ENCODE measurements at places on chromosomes 5 and 9. TPM values are rescaled to one million over a fixed set of nuclear protein-coding genes. Genes with fewer than 3 reads are reported as not detected.

DNA sequence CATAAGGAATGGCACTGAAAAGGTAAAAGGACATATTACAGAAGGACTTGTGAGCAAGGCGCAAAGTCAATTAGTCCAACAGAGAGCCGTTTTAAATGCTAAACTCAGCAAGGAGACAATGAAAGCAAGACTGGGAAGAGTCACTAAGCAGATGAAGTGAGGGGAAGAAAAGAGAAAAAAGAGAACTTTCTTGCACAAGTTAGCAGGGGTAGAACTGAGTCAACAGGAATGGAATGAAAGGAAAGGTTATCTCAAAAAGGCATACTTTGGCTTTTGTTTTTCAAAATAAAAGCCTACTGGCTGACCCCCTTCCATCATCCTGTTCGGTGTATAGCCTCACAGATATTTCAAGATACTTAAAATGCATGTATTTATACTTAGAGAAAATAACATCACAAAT is 75.0 kb downstream of the NR6A1 start:
- H3K27me3 ChIP-seq, result no peaks in the 10 kb centered on the region
- DNase-seq, result no peak
- no peaks in the 10 kb centered on the region for H3K36me3 ChIP-seq
- no peak overlapping the region for H3K27ac ChIP-seq
- H3K4me1 ChIP-seq, result no peaks in the 10 kb centered on the region

GRCh38 chr5:177049285-177049684 is 26.8 kb downstream of the ZNF346 start:
- DNase-seq, result no peak
- no peaks in the 10 kb centered on the region for H3K27me3 ChIP-seq
- no peaks in the 10 kb centered on the region for H3K4me1 ChIP-seq
- no peak overlapping the region for H3K27ac ChIP-seq

DNA sequence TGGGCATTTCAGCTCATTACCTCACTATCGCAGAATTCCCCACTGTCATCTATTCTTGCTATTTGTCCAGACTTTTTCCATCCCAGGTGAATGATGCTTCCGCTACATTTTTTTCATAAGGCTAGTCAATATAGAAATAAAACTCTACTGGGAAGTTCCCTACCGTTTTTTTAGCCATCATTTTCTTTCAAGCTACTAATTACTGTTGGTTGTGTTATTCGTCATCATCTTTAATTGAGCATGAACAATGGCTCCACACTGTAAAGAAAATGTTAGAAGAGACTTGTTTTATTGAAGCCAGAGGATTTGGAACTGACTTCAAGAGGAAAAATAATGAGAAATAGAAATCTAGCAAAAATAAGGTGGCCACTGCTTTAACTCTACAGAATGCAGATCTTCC is 265.0 kb downstream of the ZNF608 start:
- H3K4me3 ChIP-seq, result no peak overlapping the region
- no peaks in the 10 kb centered on the region for H3K4me1 ChIP-seq
- DNase-seq, result no peak

GRCh38 chr5:343461-344401 is 22.2 kb downstream of the AHRR start:
- no peak overlapping the region for H3K4me3 ChIP-seq
- no peaks in the 10 kb centered on the region for H3K4me1 ChIP-seq
- no peaks in the 10 kb centered on the region for H3K27me3 ChIP-seq
- peak; percentile 65 for DNase-seq

DNA sequence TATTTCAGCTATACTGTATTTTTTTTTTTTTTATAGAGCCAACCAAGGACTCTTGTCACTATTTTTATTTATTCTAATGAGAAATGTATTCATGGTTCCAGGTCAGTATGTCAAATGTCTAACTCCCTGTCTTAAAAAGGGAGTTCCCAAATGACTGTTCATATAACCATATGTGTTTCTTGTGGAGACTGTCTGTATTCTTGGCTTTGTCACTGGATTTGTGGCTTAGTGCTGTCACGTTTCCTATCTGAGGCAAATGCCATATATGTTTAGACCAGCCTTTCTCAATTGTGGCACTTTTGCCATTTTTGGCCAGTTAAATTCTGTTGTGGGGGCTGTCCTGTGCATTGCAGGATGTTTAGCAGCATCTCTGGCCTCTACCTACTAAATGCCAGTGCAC is 3.1 kb downstream of the GCNT1 start:
- peaks cover 8% of the 10 kb centered on the region for H3K4me1 ChIP-seq
- H3K36me3 ChIP-seq, result no peaks in the 10 kb centered on the region
- H3K27me3 ChIP-seq, result no peaks in the 10 kb centered on the region
- no peak for DNase-seq
- H3K27ac ChIP-seq, result no peak overlapping the region

- H3K4me3 ChIP-seq, result no peak overlapping the region
- H3K4me1 ChIP-seq, result no peaks in the 10 kb centered on the region
- no peaks in the 10 kb centered on the region for H3K36me3 ChIP-seq
- H3K27ac ChIP-seq, result no peak overlapping the region
Measured at GRCh38 chr5:100950985-100951384, 47.9 kb upstream of the ST8SIA4 start.

DNA sequence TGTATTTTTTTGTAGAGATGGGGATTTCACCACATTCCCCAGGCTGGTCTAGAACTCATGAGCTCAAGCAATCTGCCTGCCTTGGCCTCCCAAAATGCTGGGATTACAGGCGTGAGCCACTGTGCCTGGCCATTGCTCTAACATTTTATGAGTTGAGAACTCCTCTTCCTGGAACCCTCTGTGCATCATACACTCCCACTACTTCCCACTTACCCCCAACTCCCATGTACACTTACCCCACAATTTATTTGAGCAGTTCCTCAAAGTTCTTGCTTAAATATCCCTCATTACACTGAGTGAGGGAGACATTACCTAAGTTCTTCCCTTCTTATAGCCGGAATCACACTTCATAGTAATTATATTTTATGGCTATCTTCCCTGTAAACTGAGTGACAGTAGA is 42.9 kb upstream of the GALNT10 start:
- H3K4me3 ChIP-seq, result no peak overlapping the region
- no peaks in the 10 kb centered on the region for H3K4me1 ChIP-seq
- no peaks in the 10 kb centered on the region for H3K27me3 ChIP-seq
- DNase-seq, result no peak

GRCh38 chr5:111602817-111603445 is 90.6 kb upstream of the STARD4 start:
- H3K27me3 ChIP-seq, result no peaks in the 10 kb centered on the region
- no peaks in the 10 kb centered on the region for H3K4me1 ChIP-seq
- no peak overlapping the region for H3K27ac ChIP-seq
- H3K4me3 ChIP-seq, result no peak overlapping the region
- no peaks in the 10 kb centered on the region for H3K36me3 ChIP-seq

- no peak overlapping the region for H3K4me3 ChIP-seq
- no peaks in the 10 kb centered on the region for H3K36me3 ChIP-seq
- H3K27ac ChIP-seq, result no peak overlapping the region
- no peaks in the 10 kb centered on the region for H3K27me3 ChIP-seq
- no peaks in the 10 kb centered on the region for H3K4me1 ChIP-seq
- DNase-seq, result no peak
Measured at GRCh38 chr5:163633926-163634460, 128.6 kb downstream of the MAT2B start.

DNA sequence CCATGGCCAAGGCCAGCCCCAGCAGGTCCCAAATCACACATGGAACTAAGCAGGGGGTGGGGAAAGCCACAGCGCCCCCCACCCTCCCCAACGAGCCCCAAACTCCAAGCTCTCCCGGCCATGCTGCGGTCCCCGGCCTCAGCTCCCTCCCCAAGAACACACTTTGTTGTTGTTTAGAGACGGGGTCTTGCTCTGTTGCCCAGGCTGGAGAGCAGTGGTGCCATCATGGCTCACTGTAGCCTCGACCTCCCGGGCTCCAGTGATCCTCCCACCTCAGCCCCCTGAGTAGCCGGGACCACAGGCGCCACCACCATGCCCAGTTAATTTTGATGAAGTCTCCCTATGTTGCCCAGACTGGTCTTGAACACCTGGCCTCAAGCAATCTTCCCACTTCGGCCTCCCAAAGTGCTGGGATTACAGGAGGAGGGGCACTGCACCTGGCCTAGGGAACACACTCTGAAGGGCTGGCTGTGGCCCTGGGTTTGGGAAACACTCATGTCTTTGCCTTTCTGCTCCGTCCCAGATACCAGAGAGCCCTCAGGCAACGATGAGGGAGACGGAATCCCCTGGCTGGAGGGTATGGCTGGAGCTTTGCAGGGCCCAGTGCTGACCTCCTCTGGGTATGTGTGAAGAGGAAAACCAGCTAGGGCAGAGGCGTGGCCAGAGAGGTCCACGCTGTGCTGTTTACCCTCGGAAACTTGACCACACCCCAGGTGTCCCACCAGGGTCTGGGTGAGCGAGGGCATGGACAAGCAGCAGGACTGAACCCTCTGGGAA is 53.2 kb upstream of the UBAC1 start:
- H3K36me3 ChIP-seq, result no peaks in the 10 kb centered on the region
- no peaks in the 10 kb centered on the region for H3K27me3 ChIP-seq
- H3K27ac ChIP-seq, result no peak overlapping the region
- no peak overlapping the region for H3K4me3 ChIP-seq

DNA sequence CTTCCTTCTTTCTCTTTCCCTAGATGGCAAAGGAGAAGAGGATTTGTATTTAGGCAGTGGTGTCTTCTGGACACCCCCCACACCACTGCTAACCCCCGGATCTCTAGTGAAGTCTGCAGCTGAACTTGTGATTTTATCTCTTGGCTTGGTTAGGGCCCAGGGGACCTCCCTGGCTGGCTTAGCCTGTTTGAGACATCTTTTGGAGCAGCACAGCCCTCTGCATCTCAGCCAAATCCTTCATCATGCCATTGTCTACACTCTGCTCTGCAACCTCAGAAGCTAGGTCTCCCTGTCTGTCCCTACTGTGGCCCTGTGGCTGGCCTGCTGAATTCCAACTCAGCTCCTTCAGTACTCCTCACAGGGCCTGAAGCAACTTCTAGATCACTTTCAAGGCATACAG is 81.7 kb downstream of the MUSK start:
- no peaks in the 10 kb centered on the region for H3K36me3 ChIP-seq
- no peaks in the 10 kb centered on the region for H3K27me3 ChIP-seq

DNA sequence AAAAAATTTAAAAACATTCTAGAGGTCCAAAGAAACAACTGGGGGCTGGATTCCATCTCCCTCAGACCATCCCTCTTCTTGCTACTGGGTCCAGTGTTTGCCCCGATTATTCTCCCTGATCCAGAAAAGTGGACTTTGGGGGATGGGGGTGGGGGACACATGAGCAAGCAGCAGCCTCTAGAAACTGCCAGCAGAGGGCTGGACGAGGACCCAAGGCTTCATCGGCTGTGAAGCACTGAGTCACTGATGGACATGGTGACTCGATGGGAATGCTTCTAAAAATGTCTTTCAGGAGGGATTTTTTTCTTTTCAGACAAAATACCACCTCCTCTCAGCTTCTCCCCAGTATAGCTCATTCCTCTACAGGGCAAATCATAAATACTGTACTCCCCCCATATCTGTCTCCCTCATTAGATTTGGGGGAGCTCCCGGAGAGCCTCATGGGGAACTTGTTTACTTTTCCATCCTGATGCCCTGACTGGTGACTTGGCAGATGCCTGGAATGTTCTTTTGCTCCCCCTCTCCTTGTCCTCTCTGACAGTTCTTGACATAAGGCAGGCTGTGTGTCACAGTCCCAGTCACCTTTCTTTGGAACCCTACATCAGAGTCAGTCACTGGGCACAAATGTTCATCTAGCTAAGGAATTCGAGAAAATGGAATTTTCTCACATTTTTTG is 67.2 kb upstream of the STC2 start:
- no peaks in the 10 kb centered on the region for H3K4me1 ChIP-seq
- DNase-seq, result no peak
- H3K27me3 ChIP-seq, result no peaks in the 10 kb centered on the region
- H3K4me3 ChIP-seq, result no peak overlapping the region
- no peaks in the 10 kb centered on the region for H3K36me3 ChIP-seq

DNA sequence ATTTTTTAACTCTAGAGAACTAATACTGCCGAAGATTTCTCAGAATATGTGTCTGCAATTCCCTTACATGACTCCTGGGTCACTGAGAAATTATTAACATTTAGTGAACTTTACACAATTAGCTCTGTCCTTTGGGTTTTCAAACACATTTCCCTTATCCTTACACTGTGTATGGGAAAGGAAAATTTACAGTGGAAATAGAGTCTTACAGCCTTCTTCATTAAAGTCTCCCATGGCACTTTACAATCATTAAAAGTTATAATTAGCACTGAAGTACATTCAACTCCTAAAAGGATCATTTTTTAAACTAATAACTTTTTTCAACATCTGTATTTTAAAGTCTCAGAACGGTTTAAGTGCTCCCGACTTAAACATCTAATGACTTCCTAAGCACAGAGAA is 627.5 kb upstream of the TYRP1 start:
- H3K4me1 ChIP-seq, result no peaks in the 10 kb centered on the region
- H3K27ac ChIP-seq, result no peak overlapping the region
- no peaks in the 10 kb centered on the region for H3K36me3 ChIP-seq
- no peak overlapping the region for H3K4me3 ChIP-seq

DNA sequence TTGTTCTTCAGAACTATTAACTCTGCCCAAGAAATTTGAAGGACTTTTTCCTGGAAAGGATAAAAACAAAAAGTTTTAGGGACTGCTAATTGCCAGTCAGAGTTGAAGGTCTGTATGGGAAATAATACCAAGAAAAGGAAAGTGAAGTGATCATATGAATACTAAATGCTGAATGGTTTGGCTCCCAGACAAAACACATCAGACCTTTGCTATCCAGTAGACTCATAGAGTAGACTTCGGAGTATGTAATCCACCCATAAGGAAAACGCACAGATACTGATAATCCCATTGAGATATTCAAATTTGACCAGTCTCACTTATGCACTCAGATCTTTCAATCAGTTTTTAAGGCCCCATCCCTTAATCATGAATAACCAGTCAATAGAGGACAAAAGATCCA is 319.0 kb upstream of the PTGER4 start:
- H3K36me3 ChIP-seq, result no peaks in the 10 kb centered on the region
- H3K4me3 ChIP-seq, result no peak overlapping the region
- no peak overlapping the region for H3K27ac ChIP-seq
- no peaks in the 10 kb centered on the region for H3K27me3 ChIP-seq

DNA sequence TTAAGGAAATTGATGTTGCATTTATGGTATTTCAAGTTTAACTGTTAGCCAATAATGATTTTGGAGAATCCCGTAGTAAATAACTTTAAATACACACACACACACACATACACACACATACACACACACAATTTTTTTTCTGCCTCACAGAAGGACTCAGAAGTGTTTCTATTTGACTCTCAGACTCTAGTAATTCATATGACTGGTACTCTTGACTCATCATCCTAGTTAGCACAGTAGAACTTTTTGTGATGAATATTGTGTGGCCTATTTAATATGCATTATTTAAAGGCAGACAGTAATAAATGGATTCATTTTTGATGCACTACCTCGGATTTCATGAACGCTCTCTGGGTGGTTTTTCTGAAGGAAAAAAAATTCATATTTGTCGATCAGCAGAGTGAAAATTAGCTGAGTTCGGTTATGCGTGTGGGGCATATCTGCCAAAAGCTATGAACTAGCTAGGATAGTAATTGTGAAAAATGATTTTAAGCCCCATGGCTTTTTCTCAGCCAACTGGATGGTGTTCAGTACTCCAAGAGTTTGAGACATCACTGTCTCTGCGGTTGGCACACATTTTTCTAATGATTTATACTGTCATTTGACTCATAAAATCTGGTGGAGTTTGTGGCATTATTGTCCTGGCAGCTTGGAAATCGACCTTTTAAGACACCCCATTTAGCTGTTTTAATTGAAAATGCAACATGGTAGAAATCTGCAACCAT is 102.2 kb downstream of the PCSK5 start:
- no peaks in the 10 kb centered on the region for H3K36me3 ChIP-seq

The SHISAL2B gene
- not detected for total RNA-seq

The TMEFF1 gene
- total RNA-seq, result 0.37 TPM

All from CD8-positive, alpha-beta memory T cell (primary cell).